ENCODE measurements at places on chromosomes 5 and 9.

GRCh38 chr5:150073677-150074076 lies 12.7 kb downstream of the CSF1R start:
- no peak for DNase-seq

GRCh38 chr5:129141696-129142095 lies 47.1 kb downstream of the ISOC1 start:
- no peak for DNase-seq

DNA sequence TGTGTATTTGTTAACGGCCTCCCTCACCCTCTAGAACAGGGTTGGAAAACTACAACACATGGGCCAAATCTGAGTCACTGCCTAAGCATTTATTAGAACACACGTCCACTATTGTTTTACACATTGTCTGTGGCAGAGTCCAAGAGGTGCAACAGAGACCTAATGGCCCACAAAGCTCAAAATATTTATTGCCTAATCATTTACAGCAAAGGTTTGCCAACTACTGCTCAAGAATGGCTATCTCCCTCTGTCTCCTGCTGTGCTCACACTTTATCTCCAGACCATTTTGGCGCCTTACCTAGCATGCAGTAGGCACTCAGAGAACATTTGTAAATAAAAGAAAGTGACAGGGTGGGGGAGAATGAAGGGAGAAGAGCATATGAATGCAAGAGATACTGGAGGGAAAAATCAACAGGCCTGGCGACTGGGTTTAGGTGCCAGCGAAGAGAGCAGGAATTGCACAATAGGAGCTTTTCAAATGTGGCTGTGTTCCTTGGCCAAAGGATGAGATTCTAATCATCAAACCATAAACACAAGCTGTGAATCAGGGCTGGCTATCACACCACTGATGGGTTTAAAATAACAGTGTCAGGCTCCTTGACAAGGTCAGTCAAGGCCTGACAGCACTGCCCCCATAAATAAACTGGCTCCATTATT lies 80.3 kb downstream of the EPB41L4A start:
- DNase-seq: peak; percentile 85

DNA sequence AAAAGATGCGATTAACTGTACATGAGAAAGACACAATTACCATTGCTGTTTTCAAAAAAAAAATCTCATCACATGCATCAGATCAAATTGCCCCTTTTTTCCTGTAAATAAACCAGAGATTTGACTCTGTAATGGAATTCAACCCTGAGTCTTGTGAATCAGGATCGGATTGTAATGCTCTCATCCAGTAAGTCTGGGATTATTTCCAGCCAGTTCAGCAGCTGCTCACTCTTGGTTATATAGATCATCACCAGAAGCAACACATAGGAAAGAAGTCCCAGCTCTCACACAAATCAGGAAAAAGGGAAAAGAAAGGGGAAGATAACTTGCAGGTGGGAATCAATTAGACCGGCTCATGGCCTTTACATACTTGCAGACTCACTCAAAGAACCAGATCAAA lies 97.8 kb upstream of the SPOCK1 start:
- DNase-seq: no peak

GRCh38 chr5:54206580-54207229 lies 103.7 kb downstream of the ARL15 start:
- DNase-seq: no peak

GRCh38 chr9:71515626-71516025 lies 252.7 kb downstream of the CEMIP2 start:
- DNase-seq: no peak

All from fibroblast of pulmonary artery (primary cell).